ENCODE measurements at places on chromosomes 6 and 20.

DNA sequence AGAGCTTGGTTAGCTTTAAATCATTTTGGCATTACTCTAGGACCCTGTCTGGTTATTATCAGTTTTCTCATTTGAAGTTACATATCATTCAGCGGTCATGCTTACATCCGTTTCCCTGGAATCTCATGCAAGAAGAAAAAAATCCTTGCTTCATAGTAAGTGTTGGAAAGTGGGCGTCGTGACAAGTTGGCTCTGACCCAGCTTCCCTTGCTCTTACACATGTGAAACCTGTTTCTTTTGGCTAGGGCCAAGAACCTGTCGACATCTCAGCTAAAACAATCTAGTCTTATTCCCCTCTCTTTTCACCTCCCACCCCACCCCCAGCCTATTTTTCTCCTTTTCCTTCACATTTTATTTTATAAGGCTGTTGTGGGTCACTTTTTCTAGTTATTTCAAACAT, 45.5 kb downstream of the ANKS1A start:
- DNase-seq, result no peak
- no peak overlapping the region for H3K4me3 ChIP-seq
- H3K27me3 ChIP-seq, result no peaks in the 10 kb centered on the region
- H3K36me3 ChIP-seq, result no peaks in the 10 kb centered on the region
- no peak overlapping the region for H3K27ac ChIP-seq

DNA sequence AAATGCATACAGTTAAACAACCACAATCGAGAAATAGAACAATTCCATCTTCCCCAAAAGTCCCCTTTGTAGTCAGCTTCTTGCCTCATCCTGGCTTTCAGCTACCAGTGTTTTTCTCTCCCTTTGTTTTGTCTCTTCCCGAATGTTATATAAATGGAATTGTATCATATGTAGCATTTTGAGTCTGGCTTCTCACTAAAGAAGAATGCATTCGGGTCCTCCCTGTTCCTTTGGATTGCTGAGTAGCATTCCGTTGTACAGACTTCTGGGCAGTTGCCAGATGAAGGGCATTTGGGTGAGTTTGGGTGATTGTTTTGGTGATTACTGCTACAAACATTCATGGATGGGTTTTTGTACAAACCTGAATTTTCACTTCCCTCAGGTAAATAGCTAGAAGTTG, 27.8 kb downstream of the PRPH2 start:
- peaks cover 6% of the 10 kb centered on the region for H3K4me1 ChIP-seq
- peaks cover 18% of the 10 kb centered on the region for H3K36me3 ChIP-seq
- no peak overlapping the region for H3K27ac ChIP-seq
- H3K27me3 ChIP-seq, result no peaks in the 10 kb centered on the region

- H3K27me3 ChIP-seq, result peaks cover 34% of the 10 kb centered on the region
- no peaks in the 10 kb centered on the region for H3K36me3 ChIP-seq
- H3K4me3 ChIP-seq, result no peak overlapping the region
- peak; percentile 64 for DNase-seq
- H3K4me1 ChIP-seq, result peaks cover 9% of the 10 kb centered on the region
- H3K27ac ChIP-seq, result no peak overlapping the region
Observed at GRCh38 chr6:101396548-101397173, 3.2 kb downstream of the GRIK2 start.

- no peaks in the 10 kb centered on the region for H3K4me1 ChIP-seq
- H3K4me3 ChIP-seq, result no peak overlapping the region
- H3K27me3 ChIP-seq, result no peaks in the 10 kb centered on the region
Observed at GRCh38 chr6:147625946-147626345, 117.5 kb downstream of the SAMD5 start.

GRCh38 chr6:11374036-11375010, 141.9 kb upstream of the NEDD9 start:
- no peak overlapping the region for H3K4me3 ChIP-seq
- no peaks in the 10 kb centered on the region for H3K27me3 ChIP-seq

- H3K27me3 ChIP-seq, result peaks cover 2% of the 10 kb centered on the region
- DNase-seq, result no peak
- H3K36me3 ChIP-seq, result no peaks in the 10 kb centered on the region
- no peak overlapping the region for H3K27ac ChIP-seq
- H3K4me3 ChIP-seq, result no peak overlapping the region
Observed at GRCh38 chr6:40558102-40558501, 29.1 kb downstream of the LRFN2 start.

- H3K4me1 ChIP-seq, result no peaks in the 10 kb centered on the region
- H3K27me3 ChIP-seq, result peaks cover 8% of the 10 kb centered on the region
- no peak for DNase-seq
- H3K4me3 ChIP-seq, result no peak overlapping the region
- H3K27ac ChIP-seq, result no peak overlapping the region
Observed at GRCh38 chr20:61426352-61426751, 174.3 kb downstream of the CDH4 start.

DNA sequence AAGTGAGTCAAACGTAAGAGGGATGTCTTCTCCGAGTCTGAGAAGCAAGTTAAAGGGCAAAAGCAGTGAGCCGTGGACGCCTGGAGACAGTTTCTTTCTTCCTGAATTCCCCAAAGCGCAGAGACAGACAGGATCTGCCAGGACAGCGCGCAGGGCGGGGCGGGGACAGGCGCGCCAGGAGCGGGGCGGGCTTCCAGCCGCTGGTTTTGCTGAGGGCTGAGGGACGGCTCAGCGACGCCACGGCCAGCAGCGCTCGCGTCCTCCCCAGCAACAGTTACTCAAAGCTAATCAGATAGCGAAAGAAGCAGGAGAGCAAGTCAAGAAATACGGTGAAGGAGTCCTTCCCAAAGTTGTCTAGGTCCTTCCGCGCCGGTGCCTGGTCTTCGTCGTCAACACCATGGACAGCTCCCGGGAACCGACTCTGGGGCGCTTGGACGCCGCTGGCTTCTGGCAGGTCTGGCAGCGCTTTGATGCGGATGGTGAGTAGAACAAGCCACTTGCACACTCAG, at the start of gene SCGN:
SCGN (plus strand) TSS at position 209 of the 509 bp plus-strand sequence; CDS start at position 398, 189 bp downstream.
- H3K36me3 ChIP-seq, result no peaks in the 10 kb centered on the region
- DNase-seq, result peak; percentile 84
- H3K4me3 ChIP-seq, result peak within 1 kb of the TSS; percentile 27
- peaks cover 75% of the 10 kb centered on the region for H3K27me3 ChIP-seq

- no peaks in the 10 kb centered on the region for H3K4me1 ChIP-seq
- H3K4me3 ChIP-seq, result no peak overlapping the region
- no peak overlapping the region for H3K27ac ChIP-seq
- DNase-seq, result no peak
- peaks cover 20% of the 10 kb centered on the region for H3K36me3 ChIP-seq
- H3K27me3 ChIP-seq, result no peaks in the 10 kb centered on the region
Observed at GRCh38 chr20:52160621-52161204, 30.9 kb downstream of the ZFP64 start.

- no peaks in the 10 kb centered on the region for H3K4me1 ChIP-seq
- H3K27ac ChIP-seq, result no peak overlapping the region
- DNase-seq, result no peak
Observed at GRCh38 chr20:15627089-15627488, 946.2 kb downstream of the KIF16B start.

GRCh38 chr20:25032478-25033264, 25.3 kb downstream of the ACSS1 start:
- peaks cover 46% of the 10 kb centered on the region for H3K4me1 ChIP-seq
- H3K27ac ChIP-seq, result peak overlapping the region; percentile 16
- no peaks in the 10 kb centered on the region for H3K27me3 ChIP-seq
- no peak overlapping the region for H3K4me3 ChIP-seq

DNA sequence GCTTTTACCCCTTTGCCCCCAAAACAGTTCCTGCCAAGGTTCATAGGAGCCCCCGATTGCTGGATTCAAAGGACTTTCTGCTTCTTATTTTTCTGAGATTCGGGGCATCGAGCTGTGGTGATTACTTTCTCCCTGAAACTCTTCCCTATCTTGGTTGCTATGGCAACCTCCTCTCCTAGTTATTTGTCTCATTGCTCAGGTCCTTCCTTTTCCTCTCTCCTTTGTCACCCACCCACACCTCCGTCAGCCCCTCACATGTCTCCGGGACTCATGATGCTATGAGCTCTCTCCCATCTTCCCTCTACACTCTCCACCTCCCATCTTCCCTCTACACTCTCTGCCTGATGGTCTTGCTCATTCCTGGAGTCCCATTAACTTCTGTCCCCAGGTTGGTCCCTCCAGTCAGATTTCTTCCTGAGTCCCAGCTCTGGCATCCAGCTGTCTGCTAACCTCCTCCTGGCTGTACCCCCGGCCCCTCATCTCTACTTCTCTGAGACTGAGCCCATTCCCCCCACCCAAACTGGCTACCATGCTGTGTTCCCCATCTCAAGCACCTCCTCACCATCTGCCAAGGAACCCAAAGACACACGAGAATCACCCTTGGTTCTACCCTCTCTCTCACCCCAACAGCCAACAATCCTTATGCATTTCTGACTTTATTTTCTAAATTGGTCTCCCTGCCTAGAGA, 30.2 kb upstream of the NNAT start:
- H3K4me1 ChIP-seq, result no peaks in the 10 kb centered on the region
- H3K27ac ChIP-seq, result no peak overlapping the region
- H3K27me3 ChIP-seq, result no peaks in the 10 kb centered on the region
- no peak overlapping the region for H3K4me3 ChIP-seq
- no peaks in the 10 kb centered on the region for H3K36me3 ChIP-seq
- no peak for DNase-seq

DNA sequence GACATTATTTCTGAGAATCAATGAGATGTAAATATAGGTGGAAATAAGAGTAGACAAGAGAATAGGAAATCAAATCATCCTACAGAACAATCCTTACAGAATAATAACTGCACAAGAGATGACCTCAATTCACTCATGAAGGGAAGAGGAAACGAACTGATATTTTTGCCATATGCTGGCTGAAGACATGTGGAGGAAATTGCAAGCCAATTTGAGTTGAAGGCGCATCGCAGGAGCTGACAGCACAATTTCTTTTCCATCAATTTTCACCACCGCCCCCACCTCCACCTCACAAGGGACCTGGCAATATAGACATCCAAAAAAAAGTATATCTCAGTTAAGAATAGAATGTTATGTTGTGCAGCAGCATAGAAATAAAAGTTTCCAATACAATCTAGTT, 20.3 kb downstream of the CITED2 start:
- H3K4me1 ChIP-seq, result no peaks in the 10 kb centered on the region
- no peak overlapping the region for H3K27ac ChIP-seq
- H3K27me3 ChIP-seq, result no peaks in the 10 kb centered on the region
- no peak overlapping the region for H3K4me3 ChIP-seq
- DNase-seq, result no peak

GRCh38 chr20:10263385-10264165, 44.9 kb downstream of the SNAP25 start:
- no peak for DNase-seq
- no peaks in the 10 kb centered on the region for H3K27me3 ChIP-seq
- no peaks in the 10 kb centered on the region for H3K4me1 ChIP-seq
- H3K36me3 ChIP-seq, result no peaks in the 10 kb centered on the region

DNA sequence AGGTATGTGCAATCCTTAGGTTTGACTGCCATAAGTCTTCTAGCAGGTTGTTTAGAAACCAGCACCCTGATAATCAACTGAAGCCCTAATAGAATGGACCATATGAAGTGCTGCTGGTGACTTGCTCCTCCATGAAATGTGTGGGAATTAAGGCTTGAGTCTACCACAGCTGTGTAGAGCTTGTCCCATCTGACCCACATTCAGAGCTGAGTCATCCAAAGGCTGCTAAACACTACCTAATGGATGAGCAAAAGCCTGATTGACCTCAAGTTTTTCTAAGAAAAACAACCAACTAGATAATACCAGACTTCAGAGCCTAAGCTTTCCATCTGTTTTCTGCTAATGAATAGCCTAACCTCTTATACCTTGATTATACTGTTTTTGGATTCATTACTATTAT, 120.3 kb upstream of the MOCS1 start:
- DNase-seq, result no peak
- peaks cover 62% of the 10 kb centered on the region for H3K27me3 ChIP-seq
- H3K4me1 ChIP-seq, result no peaks in the 10 kb centered on the region
- H3K36me3 ChIP-seq, result no peaks in the 10 kb centered on the region
- H3K27ac ChIP-seq, result no peak overlapping the region
- no peak overlapping the region for H3K4me3 ChIP-seq

DNA sequence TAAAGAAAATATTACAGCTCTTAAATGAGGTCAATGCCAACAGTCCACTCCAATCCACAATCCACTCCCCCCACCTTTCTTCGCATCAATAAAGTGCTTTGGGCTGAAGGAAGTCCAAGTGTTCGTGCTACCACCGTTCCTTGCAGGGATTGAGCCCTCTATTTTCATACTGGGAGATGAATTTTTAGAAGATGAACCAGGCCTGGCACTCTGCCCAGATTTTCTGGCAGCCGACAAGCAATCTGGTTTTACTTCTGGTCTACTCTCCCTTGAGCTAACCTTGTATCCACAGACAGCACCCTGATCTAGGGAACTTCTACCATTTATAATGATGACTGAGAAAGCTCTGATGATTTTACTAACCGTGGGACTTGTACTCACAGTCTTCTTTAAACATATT, 72.3 kb downstream of the BTBD9 start:
- peaks cover 6% of the 10 kb centered on the region for H3K4me1 ChIP-seq
- DNase-seq, result no peak
- H3K27ac ChIP-seq, result no peak overlapping the region
- no peaks in the 10 kb centered on the region for H3K36me3 ChIP-seq
- no peaks in the 10 kb centered on the region for H3K27me3 ChIP-seq

- no peak overlapping the region for H3K4me3 ChIP-seq
- no peak for DNase-seq
- H3K27me3 ChIP-seq, result no peaks in the 10 kb centered on the region
- H3K36me3 ChIP-seq, result no peaks in the 10 kb centered on the region
- no peak overlapping the region for H3K27ac ChIP-seq
Observed at GRCh38 chr6:150230164-150230561, 87.3 kb downstream of the PPP1R14C start.

- DNase-seq, result no peak
- peak overlapping the region; percentile 89 for H3K27ac ChIP-seq
Observed at GRCh38 chr20:53828682-53829254, 235.1 kb upstream of the ZNF217 start.

- H3K27me3 ChIP-seq, result peaks cover 24% of the 10 kb centered on the region
- H3K4me3 ChIP-seq, result no peak overlapping the region
- no peak overlapping the region for H3K27ac ChIP-seq
- no peaks in the 10 kb centered on the region for H3K4me1 ChIP-seq
Observed at GRCh38 chr6:151275121-151275520, 35.4 kb downstream of the AKAP12 start.

- no peak overlapping the region for H3K27ac ChIP-seq
- peaks cover 26% of the 10 kb centered on the region for H3K36me3 ChIP-seq
- no peak for DNase-seq
- no peaks in the 10 kb centered on the region for H3K4me1 ChIP-seq
- no peak overlapping the region for H3K4me3 ChIP-seq
- H3K27me3 ChIP-seq, result no peaks in the 10 kb centered on the region
Observed at GRCh38 chr20:37516811-37517750, 4.0 kb upstream of the NNAT start.

Data from common myeloid progenitor, CD34-positive (primary cell).